Fibroblast of upper back skin (primary cell): ENCODE measurements at places on chromosomes 1 and 21.

DNA sequence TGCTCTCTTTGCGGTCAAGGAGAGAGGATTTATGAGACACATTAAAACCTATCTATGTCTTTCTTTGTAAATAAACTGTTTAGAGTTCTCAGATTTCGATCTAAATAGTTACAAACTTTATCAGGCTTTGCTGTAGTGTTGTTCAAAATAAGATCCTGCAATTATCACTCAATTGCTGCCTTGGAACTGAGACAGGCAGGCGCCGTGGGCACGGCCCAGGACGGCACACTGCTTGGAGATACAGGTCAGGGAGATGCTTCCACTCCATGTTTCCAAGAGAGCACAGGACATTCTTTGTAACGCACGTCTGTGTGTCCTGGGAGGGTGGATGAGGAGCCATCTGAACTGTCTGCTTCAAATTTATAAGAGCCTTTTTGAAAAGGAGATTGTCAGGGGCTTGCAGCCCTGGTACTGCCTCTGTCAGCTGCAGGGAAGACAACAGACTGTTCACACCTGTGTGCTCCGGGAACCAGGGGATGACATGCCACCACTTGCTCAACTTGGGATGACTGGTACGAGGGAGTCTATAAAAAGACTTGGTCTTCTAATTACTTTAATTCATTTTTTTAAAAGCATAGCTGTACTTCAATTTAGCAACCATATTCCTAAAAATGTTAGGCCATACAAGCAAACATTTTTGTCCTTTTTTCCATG is 472.9 kb upstream of the RUNX1 start:
- no peak for DNase-seq

- no peak for DNase-seq
These were observed 2.8 kb downstream of the ITPKB start for GRCh38 chr1:226736001-226736907.

- no peak for DNase-seq
These were observed 820 bp upstream of the TTF2 start for GRCh38 chr1:117059334-117059677.

DNA sequence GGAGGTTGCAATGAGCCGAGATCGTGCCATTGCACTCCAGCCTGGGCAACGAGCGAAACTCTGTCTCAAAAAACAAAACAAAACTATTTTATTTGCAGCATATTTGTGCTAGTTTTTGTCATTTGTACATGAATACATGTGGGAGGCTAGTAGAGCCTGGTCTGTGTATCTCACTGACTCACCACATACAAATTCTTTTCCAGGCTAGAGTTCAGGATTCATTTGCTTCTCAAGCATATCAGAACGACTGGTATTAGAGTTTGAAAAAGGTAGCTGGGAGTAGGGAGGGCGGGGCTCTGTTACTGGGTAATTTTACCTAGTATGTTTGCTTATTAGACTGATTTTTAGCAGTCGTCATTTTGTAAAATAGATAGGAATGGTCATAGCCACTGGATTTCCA is 4.5 kb upstream of the TOR3A start:
- peak; percentile 20 for DNase-seq

DNA sequence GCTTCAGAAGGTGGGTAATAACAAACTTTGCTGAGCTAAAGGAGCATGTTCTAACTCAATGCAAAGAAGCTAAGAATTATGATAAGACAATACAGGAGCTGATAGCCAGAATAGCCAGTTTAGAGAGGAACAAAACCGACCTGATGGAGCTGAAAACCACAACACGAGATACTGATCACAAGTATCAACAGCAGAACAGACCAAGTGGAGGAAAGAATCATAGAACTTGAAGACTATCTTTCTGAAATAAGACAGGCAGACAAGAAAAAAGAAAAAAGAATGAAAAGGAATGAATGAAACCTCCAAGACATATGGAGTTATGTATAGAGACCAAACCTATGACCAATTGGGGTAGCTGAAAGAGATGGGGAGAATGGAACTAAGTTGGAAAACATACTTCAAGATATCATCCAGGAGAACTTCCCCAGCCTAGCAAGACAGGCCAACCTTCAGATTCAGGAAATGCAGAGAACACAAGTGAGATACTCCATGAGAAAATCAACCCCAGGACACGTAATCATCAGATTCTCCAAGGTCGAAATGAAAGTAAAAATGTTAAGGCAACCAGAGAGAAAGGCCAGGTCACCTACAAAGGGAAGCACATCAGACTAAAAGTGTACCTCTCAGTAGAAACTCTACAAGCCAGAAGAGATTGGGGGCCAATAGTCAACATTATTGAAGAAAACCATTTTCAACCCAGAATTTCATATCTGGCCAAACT is 20.5 kb downstream of the CD84 start:
- no peak for DNase-seq
